Activated CD4-positive, alpha-beta T cell treated with anti-CD3 and anti-CD28 coated beads, Interleukin-2, amount 50 U/mL, for 48 hours (primary cell): ENCODE measurements at places on chromosomes 1 and 21.
A peak's percentile ranks its signal among the peaks of the same experiment; 100 is the strongest.

DNA sequence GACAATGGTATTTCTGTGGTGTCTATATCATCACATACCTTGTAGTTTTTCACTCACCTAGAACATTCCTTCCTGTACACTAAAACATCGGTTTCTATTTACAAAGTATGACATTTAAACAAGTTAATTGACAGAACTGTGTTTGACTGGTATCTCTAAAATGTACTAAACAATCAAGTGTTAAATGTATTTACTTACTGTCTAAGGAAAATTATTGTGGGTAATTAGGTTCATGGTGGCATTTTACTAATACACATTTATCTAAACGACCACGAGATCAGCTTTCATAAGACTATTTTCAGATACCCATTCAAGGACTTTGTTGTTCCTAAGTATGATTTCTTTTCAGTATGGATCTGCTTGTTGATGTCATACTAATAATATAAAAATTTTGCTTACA, 115.2 kb downstream of the ADGRL2 start:
- no peak for DNase-seq

GRCh38 chr1:158016651-158017335, 23.3 kb downstream of the KIRREL1 start:
- no peak for DNase-seq

GRCh38 chr1:30586671-30587070, 136.7 kb downstream of the MATN1 start:
- DNase-seq, result no peak

DNA sequence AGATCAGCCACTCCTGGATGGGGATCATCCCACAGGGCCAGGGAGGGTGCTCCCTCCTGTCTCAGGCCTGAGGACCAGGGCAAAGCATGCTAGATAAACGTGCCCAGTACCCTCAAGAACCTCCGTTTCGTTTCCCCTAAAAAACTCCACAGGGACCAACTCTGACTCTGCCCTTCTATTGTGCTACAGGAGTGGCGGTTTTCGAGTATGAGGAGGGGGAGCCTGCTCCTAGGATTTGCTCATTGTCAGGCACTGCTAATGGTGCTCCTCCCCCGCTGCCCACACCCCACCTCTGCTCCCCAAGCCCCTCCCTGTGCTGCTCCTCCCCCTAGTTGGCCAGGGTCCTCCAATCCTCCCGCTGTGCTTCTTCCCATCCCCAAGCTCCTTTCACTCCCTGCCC, 32.0 kb downstream of the PGBD5 start:
- no peak for DNase-seq

DNA sequence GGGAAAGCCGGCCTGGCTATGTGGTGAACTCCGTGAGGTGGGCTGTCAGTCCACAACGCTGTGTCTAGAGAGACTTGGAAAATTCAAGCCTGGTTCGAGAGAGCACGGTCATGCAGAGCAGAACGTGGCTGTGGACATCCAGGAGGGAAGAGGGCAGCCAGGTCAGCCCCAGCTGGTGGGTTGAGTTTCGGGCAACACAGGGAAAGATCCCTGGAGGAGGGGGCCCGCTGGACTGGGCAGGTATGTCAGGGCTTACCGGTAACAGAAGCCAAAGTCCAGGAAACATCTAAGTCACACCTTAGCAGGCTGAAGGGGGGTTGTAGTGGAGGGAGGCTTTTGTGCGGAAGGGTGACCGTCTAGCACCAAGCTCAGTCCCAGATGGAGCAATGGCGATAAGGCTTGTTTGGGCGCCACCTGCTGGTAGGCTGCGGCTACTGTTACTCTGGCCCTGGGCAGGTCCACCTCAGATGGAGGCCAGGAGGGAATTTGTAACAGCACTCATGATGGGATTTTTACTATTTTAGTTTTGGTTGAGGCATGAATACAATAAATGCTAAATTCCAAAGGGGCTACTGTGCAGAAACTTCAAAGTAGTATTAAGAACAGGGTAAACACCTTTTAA, 143.3 kb upstream of the ZNF644 start:
- peak; percentile 84 for DNase-seq

GRCh38 chr1:36384542-36385409, 948 bp downstream of the STK40 start:
- peak; percentile 39 for DNase-seq

DNA sequence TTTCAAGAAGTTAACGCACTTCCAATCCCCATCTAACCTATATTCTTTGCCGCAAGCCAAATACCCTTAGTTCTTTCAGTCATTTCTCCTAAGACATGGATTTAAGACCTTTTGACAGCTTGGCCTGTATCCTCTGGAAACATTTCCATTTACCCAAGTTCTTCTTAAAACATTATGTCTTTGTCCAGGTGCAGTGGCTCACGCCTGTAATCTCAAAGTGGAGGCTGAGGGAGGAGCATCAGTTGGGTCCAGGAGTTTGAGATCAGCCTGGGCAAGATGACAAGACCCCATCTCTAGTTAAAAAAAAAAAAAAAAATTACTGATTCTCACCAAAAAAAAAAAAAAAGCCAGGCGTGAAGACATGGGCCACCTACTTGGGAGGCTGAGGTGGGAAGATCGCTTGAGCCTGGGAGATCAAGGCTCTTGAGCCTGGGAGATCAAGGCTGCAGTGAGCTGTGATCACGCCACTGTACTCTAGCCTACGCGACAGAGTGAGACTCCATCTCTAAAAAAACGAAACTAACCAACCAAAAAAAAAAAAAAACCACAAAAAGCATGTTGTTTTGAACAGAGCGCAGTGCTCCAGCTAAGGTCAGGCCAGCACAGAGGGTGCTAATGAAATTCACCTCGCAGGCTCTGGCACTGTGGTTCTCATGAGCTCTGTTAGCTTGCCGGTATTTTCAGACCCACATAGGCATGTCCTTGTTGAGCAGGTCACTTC, 36.0 kb downstream of the NUAK2 start:
- DNase-seq, result peak; percentile 57

GRCh38 chr1:220330265-220330664, 58.0 kb upstream of the RAB3GAP2 start:
- DNase-seq, result no peak

GRCh38 chr21:26794597-26795411, 50.4 kb downstream of the ADAMTS1 start:
- no peak for DNase-seq

- DNase-seq, result no peak
These were observed 1.7 kb upstream of the ATP1A4 start for GRCh38 chr1:160149716-160150115.

GRCh38 chr1:44251989-44252671, 38.9 kb downstream of the DMAP1 start:
- no peak for DNase-seq

DNA sequence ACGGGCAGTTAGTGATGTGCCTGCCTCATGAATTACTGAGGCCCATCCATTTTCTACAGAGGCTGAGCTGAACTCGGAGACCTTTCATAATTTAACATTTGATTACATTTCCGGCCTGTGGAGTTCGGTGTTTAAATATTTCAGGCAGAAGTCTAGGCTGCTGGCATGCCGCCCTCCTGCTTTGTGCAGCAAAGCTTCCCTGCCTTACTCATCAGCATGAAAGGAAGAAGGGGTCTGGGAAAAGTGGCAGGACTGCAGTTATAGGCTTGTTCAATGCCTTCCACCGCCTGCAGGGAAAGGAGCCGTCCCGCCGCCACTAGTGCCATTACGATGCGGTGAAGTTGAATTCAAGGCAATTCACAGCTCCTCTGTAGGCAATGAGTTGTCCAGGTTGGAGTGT, 527.9 kb downstream of the NPHP4 start:
- DNase-seq, result no peak
